ENCODE measurements at places on chromosomes 11 and 22. TPM values are rescaled to one million over a fixed set of nuclear protein-coding genes. Genes with fewer than 3 reads are reported as not detected.
A peak's percentile ranks its signal among the peaks of the same experiment; 100 is the strongest.

DNA sequence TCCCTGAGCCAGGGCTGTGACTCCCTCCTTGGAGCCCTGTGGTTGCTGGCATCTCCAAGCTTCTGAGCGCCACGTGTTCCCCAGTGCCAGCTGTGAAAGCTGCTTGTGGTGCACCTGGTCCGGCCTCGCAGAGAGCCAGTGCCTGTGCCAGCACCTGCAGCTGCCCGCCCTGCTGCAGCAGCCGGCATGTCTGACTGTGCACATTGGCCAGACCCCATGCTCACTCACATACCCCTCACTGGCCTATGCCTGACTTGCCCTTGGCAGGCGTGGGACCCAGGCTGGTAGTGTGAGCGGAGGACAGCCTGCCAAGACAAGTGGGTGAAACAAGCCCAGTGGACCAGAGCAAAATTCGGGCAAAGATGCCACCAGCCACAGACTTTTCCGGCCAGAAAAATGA, 9.8 kb downstream of the MRPL48 start:
- DNase-seq: no peak

DNA sequence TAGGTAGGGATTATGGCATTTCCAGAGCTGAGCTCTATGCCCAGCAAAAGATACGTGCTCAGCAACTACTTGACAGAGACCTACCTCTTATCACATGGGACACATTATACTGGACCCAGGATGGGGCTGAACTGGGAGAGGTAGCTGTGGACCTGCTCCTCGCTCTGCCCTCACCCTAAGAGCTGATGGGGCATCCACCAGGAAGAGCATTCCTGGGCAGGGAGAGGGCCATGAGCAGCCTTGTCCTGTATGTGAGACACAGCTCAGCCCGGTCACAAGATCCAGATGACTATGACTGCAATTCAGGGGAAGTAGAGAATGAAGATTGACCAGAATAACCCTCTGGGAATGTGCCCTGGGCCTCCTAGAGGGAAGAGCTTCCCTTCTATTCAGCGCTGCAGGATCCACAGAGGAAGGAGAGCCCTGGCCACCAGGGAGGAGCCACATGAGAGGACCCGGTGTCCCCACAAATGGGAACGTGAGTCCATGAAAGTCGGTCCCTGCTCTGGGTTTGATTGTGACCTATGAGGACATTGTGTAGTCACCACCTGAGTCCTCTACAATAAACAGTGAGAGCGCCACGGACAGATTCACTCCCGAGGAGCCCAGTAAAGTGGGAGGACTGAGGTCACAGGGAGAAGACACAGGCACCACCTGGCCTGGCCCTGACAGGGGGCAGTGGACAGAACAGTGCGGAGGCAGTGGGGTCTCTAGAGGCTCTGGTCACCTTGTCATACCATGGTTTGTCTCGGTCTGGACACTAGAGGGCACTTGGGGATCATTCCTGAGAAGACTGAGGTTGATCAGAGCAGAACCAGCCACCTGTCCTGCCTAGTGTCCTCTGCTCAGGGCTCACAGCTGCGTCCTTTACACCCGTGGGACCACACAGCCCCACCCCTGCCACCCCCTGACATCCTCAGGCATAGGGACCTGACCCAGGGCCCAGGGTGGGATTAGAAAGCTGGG, 99.5 kb downstream of the ZNF280B start:
- peak; percentile 20 for DNase-seq

GRCh38 chr11:105937331-105937730, 84.7 kb downstream of the MSANTD4 start:
- DNase-seq: no peak

DNA sequence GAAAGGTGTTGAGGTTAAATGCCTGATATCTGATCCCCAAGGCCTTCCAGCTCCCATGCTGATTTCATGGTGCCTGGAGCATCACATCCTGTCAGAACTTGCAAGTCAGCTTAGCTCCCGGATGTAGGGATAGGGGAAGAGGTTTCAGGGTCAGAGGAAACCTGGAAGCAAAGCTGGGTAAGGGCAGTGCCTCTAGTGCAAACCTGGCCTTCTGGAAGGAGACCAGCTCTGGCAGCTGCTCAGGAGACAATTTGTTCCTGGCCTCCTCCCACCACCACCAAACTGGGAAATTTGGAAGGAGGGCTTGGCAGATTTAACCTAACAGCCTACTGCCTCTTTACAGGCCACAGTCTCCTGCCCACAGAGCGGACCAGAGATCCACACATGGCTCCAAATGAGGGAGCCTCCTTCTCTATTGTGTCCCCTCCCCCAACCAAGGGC, 9.2 kb upstream of the TSKU start:
- DNase-seq: peak; percentile 77

GRCh38 chr11:129394709-129395108, 19.1 kb downstream of the BARX2 start:
- DNase-seq: no peak

DNA sequence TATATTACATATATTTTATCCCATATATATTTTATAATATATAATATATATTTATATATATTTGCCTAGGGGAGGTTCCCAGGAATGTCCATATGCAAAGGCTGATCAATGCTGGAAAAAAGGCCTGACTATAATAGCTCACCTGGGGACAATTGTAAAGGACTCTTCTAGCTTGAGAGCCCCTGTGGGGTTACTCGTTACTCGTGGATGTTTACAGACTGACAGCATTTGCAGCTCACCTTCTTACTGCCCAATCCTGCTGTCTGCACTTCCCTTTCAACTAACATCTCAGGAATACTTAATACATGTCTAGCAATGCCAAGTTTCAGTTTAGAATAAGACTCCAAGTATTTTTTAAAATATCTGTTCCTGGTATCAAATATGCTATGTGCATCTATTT, 1365.4 kb upstream of the RAG2 start:
- no peak for DNase-seq

DNA sequence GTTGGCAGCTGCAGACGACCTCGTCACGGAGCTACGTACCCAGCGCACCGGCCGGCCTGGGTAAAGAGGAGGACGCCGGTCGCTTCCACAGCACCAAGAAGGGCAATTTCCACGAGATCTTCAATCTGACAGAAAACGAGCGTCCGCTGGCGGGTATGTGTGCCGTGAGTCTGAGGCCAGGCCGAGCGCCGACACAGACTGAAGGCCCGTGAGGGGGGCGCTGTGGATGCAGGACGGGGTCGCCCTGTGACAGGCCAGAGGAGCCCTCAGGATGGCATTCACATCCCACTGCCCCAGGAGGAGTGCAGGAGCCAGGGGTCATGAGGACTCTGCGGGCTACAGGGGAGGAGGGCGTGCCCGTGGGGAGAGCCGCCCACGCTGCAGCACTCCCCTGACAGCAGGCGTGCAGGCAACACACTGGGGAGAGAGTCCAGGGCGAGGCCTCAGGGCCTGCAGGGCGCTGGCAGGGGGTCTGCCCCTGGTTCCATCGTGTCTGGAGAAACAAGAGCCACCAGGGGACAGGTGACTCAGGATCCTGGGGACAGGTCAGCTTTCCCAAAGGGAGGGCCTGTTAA, 53.6 kb downstream of the GRAMD4 start:
- no peak for DNase-seq

GRCh38 chr11:13309156-13309555, 31.6 kb downstream of the BMAL1 start:
- DNase-seq: no peak

- DNase-seq: no peak
Observed at GRCh38 chr11:116697011-116697410, 75.8 kb downstream of the BUD13 start.

- no peak for DNase-seq
Observed at GRCh38 chr22:50348058-50348457, 4.9 kb downstream of the PPP6R2 start.

DNA sequence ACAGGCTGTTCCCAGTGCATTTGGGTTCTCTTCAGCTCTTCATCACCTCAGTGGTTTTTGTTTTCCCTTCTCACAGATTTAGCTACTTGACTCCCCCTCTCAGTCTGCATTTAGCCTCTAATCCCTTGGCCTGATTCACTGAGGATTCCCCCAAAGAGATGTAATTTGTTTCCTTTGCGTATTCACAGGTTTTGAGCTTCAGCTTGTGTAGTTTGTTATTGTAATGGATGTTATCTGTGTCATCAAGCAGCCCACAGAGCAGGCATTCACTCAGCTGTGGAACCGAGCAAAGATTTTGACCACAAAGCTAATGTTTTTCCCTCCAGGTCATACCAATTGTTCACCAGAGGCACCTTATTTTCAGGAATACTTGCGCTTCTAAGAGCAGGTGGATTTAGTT, 6.4 kb upstream of the ME3 start:
- DNase-seq: no peak

DNA sequence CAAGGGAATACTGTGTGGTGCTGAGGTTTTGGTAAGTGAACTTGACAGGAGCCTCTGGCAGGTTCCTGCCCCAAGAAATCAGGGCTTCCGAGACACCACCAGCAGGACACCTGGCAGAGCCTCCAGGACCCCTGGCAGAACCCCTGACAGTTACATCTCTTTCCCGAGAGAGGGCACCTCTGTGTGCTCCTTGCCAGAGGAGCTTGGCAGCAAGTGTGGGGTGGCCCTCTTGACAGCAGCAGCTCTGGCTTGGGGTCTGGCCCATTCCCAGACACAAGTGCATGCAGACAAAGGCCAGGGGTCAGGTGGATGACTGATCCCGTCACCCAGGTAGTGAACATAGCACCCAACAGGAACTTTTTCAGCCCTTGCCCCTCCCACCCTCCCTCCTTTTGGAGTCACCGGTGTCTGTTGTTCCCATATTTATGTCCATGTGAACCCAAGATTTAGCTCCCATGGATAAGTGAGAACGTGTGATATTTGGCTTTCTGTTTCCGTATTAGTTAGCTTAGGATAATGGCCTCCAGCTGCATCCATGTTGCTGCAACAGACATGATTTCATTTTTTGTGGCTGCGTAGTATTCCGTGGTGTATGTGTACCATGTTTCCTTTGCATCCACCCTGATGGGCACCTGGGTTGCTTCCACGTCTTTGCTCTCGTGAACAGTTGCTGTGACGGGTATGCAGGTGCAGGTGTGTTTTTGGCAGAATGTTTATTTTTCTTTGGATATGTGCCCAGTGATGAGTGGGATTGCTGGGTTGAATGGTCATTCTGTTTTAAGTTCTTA, 21.2 kb upstream of the OSBPL5 start:
- DNase-seq: no peak

- DNase-seq: no peak
Observed at GRCh38 chr11:9357041-9357440, 27.4 kb upstream of the IPO7 start.

- DNase-seq: peak; percentile 42
Observed at GRCh38 chr11:17063171-17064002, 14.1 kb downstream of the RPS13 start.

GRCh38 chr11:76763573-76764346, 19.4 kb upstream of the TSKU start:
- no peak for DNase-seq

DNA sequence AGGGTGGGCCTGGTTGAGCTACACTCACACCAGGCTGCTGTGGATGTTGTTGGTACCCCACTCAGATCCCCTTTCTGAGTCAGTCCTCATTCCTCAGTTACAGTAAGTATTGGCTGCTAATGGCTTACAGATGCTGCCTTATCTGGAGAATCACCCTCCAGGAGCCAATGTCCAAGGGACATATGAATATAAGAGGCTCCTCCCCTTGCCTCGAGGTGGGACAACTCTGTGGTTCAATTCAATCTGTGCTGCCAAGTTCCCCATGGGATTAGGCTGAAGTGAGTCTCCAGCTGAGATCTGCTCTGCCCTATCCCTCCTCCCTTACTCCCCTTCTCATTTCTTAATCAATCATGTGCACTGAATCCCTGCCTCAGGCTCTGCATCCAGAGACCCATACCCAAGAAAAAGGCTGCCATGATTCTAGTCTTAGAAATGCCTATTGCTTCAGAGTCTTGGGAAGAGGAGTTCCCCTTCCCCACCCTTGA, 168.8 kb upstream of the SYT13 start:
- DNase-seq: no peak

- no peak for DNase-seq
Observed at GRCh38 chr11:59859673-59860072, 6.6 kb downstream of the TCN1 start.

GRCh38 chr11:73453562-73453961, 77.4 kb downstream of the RELT start:
- DNase-seq: no peak

DNA sequence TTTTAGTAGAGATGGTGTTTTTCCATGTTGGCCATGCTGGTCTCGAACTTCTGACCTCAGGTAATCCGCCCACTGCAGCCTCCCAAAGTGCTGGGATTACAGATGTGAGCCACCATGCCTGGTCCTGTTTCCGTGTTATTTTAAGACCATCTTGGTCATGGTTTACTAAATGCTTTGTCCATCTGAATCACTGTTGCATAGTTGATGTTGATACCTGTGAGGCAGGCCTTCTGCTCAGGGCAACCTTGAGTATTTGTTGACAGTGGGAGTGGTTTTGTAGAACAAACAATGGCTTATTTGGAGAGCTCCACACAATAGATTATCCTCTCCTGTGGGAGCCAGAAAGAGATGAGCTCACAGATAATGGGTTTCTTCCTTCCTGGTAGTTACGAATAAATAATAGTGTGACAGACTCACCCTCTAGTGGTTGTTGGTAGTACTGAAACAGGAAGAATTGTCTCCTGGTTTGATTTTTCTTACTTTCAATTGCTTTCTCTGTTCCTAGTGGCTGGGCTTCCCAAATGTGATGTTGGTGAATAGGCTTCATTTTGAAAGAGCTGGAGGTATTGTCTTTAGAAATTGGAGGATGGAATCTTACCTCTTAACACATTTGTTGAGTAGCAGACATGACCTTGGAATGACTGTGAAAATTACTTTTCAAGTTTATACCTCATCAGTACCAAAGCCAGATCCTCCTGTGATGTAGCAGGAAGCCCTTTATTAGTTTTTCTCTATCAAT, 39.0 kb downstream of the CTNND1 start:
- peak; percentile 49 for DNase-seq

- no peak for DNase-seq
Observed at GRCh38 chr22:17783773-17784480, 9.7 kb upstream of the BID start.

The SLN gene
- not detected for total RNA-seq

The LYVE1 gene
- total RNA-seq: 79.5 TPM

The KDM4E gene
- total RNA-seq: not detected

The UBQLNL gene
- 2.3 TPM for total RNA-seq

The SLC2A11 gene
- 15.7 TPM for total RNA-seq

The MAPK8IP1 gene
- 263 TPM for total RNA-seq

The GDPD4 gene
- not detected for total RNA-seq

The MYBPC3 gene
- not detected for total RNA-seq

The OR4A47 gene
- total RNA-seq: not detected

The TREH gene
- not detected for total RNA-seq

The CDC42EP1 gene
- 33.1 TPM for total RNA-seq

The KCNJ5 gene
- 0.42 TPM for total RNA-seq

The OR4D5 gene
- total RNA-seq: not detected

The SLCO2B1 gene
- 160 TPM for total RNA-seq

The TM7SF2 gene
- 93.0 TPM for total RNA-seq

The SF3B2 gene
- total RNA-seq: 216 TPM
